Fibroblast of skin of scalp (primary cell): ENCODE measurements at places on chromosomes 3 and 15.

DNA sequence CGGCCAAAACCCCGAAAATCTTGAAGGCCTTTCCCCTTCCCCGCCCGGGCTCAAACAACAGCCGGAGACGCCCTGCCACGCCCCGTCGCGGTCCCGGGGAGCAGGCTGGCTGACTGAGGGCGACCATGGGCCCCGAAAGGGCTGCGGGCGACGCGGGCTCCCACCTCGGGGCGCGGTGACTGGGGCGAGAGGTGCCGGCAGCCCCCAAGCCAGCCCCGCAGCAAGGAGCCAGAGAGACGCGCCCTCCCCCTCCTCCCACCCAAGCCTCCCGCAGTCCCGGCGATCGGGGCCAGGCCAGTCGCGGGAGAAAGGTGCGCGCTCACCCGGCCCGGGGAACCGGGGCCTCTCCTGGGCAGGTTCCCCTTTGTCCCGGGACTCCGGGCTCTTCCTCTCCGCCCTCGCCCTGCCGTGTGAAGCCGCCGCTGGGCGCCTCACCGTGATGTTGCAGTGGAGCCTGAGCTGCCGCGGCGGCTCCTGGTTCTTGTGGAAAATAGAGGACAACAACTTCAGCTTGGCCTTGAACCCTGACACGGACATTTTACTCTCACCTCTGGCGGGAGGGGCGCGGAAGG, 30.6 kb upstream of the ZSCAN2 start:
- peak; percentile 40 for DNase-seq

GRCh38 chr3:69948246-69948862, 51.2 kb upstream of the SAMMSON start:
- peak; percentile 60 for DNase-seq

DNA sequence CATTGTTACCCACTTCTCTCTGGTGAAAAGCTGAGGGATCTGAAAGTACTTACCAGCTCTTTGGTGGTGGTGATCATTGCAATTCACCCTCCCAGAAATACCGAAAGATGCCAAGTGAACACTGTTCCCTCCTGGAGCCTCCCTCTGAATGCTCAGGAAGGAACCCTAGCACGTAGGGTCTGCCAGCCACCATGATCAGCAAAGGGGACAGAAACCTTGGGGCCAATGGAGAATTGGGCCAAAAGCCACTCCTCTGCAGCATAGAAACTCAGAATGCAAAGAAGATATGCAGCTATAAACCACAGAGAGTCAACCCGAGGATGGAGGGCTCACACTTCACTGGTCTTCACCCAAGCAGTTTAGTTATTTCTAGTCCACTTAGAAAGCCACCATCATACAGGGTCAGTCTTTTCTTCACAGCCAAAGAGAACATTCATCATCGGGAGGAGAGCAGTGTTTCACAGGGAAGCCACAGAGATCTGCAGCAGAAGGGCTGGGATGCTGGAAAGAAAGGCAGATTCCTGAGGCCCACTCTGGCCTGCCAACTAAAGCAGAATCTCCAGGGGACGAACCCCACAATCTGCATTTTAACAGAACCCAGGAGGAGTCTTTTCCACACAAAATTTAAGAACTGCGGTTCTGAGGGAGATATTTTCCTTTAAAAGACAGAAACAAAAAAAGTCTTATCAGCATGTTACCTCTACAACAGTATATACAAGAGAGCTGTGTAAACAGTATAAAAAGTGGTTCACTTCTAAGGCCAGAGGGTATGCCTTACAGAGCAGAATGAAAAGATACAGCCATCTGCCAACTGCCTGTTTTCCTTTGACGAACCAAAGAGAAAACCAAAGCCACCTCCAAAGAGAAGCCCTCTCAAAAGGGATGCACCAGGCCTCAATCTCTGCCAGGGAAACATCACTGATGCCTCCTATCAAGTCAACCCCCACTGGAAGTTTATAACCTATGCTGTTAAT, 11.3 kb downstream of the TBC1D2B start:
- DNase-seq = no peak

DNA sequence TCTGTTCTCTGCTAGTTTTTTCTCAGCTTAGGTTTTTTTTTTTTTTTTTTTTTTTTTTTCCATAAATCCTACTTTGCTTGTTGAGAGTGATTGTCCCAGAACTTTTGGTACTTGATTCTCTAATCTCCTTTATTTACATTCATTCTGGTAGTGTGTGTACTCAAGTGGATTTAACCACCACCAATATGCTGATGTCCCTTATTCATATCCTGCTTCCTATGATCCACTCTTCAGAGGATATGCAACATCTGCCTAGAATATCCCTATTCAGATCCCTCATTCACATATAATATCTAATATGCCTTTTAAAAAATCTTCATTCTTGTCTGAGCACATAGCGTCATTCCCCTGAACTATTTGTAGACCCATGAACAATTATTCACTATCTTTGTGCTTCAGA, 342.9 kb downstream of the VGLL3 start:
- no peak for DNase-seq

DNA sequence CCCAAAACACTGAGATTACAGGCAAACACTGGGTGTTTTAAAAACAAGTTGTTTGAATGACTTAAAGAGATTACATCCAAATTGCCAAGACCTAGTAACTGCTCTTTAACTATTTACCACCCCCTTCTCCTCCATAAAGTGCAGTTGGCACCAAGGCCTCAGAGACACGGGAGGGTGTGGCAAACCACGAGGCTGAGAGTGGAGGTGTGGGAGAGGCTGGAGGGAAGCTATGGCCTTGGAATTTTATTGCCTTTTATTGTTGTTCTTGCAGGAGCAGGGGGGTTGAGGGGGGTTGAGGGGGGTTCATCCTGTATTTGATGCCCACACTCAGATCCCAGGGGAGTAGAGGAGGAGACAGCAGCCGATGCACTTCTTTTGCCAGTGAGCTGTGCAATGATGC, 75.9 kb upstream of the CTDSPL start:
- no peak for DNase-seq

- DNase-seq = no peak
These were observed 1.4 kb downstream of the LTF start for GRCh38 chr3:46463120-46463867.

- peak; percentile 47 for DNase-seq
These were observed 19.8 kb upstream of the GYG1 start for GRCh38 chr3:148971401-148972163.

- no peak for DNase-seq
These were observed 164.3 kb upstream of the VEPH1 start for GRCh38 chr3:157667493-157667892.
